Placental pericyte (primary cell): ENCODE measurements at places on chromosomes 7 and 10. TPM values are rescaled to one million over a fixed set of nuclear protein-coding genes. Genes with fewer than 3 reads are reported as not detected.

PRLHR gene
- not detected in 2 replicates for total RNA-seq

GNGT1 gene
- total RNA-seq = not detected in 2 replicates

TSPAN15 gene
- 13.5 and 17.1 TPM in 2 replicates for total RNA-seq

DNAJC12 gene
- total RNA-seq = 0.29 and 0.44 TPM in 2 replicates

PGAM1 gene
- total RNA-seq = 274 and 654 TPM in 2 replicates

CD36 gene
- 1.4 and 8.8 TPM in 2 replicates for total RNA-seq

PYROXD2 gene
- total RNA-seq = 9.3 and 16.4 TPM in 2 replicates

ADAM12 gene
- total RNA-seq = 30.4 and 63.7 TPM in 2 replicates

SEMA4G gene
- 0.66 and 1.0 TPM in 2 replicates for total RNA-seq

DOCK1 gene
- 70.0 and 84.5 TPM in 2 replicates for total RNA-seq

HACD1 gene
- total RNA-seq = 21.9 and 34.4 TPM in 2 replicates

C10orf105 gene
- under 0.01 TPM in 1 of 2 replicates, not detected in the other for total RNA-seq

CLCN1 gene
- not detected in 2 replicates for total RNA-seq
